ENCODE measurements at places on chromosomes 4 and X. TPM values are rescaled to one million over a fixed set of nuclear protein-coding genes. Genes with fewer than 3 reads are reported as not detected.

GRCh38 chrX:148192547-148192946, 211.4 kb downstream of the FMR1NB start:
- no peaks in the 10 kb centered on the region for H3K27me3 ChIP-seq
- no peaks in the 10 kb centered on the region for H3K36me3 ChIP-seq
- no peak overlapping the region for H3K4me3 ChIP-seq

The APOO gene
- total RNA-seq, result 30.4 TPM

The TMSB15C gene
- 1.5 TPM for total RNA-seq

The SPACA5 gene
- total RNA-seq, result not detected
